ENCODE measurements at places on chromosomes 5 and 9.

DNA sequence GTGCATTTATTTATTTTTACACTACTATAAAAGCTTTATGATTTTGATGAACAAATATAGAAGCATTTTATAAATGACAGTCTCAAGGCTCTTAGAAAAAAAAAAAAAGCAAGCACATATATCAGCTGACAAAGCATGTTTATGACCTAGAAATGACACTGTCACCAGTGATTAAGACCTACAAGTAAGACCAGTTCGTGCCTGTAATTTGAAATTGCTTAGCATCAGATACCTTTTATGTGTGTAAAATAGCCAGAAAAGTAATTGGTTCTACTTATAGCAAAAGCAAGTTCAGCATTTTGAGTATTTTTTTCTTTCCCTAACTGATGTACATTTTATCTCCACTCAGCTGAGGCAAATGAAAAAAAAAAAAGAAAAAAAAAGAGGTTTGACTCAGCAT, 808.4 kb downstream of the CDH18 start:
- no peak for DNase-seq

DNA sequence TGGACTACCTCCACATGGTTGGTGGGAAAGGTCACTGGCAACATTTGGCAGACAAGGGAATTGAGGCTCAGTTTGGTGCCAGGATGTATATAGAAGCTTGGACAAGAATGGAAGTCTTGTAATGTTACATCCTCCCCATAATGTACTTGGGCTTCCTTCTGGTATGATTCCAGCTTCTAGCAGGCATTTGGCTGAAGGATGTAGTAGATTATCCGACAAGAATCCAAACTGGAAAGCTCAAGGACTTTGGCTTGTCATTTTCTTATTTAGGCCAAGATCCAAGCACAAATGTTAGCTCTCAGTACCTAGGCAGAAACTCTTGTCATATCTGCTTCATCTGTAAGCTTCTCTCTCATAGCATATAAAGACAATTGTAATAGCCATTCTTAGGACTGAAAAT, 209.1 kb downstream of the MAPKAP1 start:
- no peak for DNase-seq

GRCh38 chr5:73945505-73945904, 319.5 kb downstream of the ARHGEF28 start:
- DNase-seq, result no peak

- DNase-seq, result no peak
Observed at GRCh38 chr9:134618163-134618832, 23.3 kb upstream of the COL5A1 start.
